ENCODE measurements at places on chromosomes 12 and 14.

- peak; percentile 75 for ATAC-seq
Measured at GRCh38 chr14:47278233-47278842, 397.1 kb downstream of the MDGA2 start.

DNA sequence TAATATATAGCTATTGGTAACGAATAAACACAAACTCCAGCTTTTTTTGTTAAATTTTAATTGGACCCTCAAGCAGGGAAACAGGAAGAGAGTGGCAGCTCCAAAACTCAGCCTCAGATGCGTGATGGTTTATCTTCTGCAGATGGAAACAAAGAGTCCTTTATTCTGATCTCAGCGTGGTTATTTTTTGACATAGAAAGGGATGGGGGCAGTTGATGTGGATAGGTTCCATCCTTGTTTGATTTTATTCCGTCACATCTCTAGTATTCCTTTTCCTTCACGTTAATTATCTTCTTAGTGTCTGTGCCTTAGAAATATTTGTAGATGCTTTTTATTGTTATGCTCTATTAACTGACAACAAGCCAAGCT, 447.6 kb upstream of the SEL1L start:
- no peak for ATAC-seq

- no peak for ATAC-seq
Measured at GRCh38 chr12:80861641-80862378, 75.9 kb downstream of the LIN7A start.

GRCh38 chr12:2119266-2119665, 66.5 kb downstream of the CACNA1C start:
- no peak for ATAC-seq

GRCh38 chr12:63036974-63037335, 102.0 kb upstream of the PPM1H start:
- no peak for ATAC-seq

GRCh38 chr14:51516706-51517395, 134.9 kb upstream of the FRMD6 start:
- no peak for ATAC-seq

GRCh38 chr12:1064317-1064716, 73.3 kb downstream of the ERC1 start:
- ATAC-seq, result no peak

DNA sequence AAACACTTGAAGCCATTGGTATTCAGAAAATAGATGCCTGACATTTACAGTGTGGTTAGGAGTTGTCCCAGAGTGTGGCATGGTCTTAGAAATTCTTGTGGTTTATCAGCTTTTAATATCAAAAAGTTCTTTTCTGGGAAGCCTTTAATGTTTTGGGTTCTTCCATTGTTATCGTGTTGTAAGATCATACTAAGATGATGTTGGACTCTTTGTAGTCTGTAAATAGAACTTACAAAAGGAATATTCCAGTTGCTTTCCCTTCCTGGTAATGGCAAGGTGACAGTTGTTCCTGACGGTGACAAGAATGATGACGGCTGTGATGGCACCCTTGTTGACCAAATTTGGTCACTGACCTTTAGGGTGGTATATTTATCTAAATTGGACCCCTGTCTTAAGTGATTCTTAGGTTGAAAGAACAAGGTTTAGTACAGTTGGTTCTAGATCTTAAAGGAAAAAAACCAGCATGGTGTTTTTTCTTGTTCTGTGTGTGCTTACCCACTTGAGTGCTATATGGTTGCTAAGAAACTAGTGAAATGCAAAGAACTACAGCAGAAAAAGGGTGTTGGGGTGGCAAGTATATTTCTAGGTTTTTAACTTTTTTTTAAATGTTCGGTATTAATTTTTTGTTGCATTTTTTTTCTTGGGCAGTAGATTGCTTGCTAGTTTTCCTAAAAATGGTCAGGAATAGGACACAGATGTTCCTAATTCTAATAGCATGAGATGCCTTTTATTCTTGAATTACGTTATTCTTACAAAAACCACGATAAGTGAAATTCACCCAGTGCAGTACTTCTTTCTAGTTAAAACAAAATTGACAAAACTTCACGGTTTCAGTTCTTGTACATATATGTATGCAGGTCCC, 2.1 kb downstream of the ATP2A2 start:
- no peak for ATAC-seq

DNA sequence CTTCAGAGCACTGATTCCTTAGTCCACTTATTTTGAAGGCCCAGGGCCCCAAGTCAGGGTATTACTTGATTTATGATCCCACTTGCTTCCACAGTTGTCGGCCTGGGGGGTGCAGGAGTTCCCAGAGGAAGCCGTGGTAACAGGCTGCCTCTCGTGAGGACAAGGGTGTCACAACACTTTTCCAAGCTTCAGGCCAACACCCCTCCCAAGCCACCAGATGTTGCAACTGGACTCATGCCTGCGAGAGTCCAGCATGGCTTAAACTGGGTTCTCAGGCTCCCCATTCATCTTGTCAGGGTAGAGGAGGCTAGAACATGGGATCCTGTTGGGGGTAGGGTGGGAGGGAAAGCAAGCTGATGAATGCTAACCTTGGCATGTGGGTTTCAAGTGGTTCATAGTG, 56.1 kb downstream of the BMP4 start:
- ATAC-seq, result no peak

- no peak for ATAC-seq
Measured at GRCh38 chr14:67994531-67994930, 175.0 kb downstream of the RAD51B start.

GRCh38 chr12:119444462-119445044, 110.0 kb downstream of the CCDC60 start:
- ATAC-seq, result peak; percentile 73

- ATAC-seq, result no peak
Measured at GRCh38 chr14:63088865-63089264, 43.6 kb upstream of the KCNH5 start.

DNA sequence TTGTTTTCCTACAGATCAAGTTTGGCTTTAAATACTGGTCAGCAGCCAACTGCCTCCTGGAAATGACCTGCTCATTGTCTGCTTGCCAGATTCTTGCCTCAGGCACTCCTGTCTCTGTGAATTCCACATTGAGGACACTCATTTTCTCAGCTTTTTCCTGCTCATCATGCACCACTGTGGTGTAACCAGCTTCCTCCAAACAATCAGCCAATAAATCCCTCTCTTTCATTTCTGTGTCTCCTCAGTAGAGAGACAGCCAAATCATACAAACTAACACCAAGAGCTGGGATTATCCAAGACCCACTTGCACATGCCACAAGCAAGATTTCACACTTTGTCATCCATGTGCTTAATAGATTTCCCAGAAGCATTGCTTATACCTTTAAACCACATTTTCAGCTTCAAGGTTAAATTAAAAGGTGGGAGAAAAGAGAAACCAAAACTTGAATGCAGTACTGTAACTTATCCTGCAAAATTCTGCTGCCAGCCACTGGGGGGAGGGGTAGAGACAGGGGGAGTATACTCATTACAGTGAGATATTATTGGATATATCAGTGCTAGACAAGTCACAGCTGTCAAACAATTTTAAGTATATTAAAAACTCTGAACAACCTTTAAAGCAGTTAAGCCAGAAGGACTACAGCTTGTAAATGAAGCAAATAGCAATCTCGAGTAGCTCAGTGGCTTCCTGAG, 105.0 kb downstream of the PPP2R5E start:
- ATAC-seq, result peak; percentile 93

DNA sequence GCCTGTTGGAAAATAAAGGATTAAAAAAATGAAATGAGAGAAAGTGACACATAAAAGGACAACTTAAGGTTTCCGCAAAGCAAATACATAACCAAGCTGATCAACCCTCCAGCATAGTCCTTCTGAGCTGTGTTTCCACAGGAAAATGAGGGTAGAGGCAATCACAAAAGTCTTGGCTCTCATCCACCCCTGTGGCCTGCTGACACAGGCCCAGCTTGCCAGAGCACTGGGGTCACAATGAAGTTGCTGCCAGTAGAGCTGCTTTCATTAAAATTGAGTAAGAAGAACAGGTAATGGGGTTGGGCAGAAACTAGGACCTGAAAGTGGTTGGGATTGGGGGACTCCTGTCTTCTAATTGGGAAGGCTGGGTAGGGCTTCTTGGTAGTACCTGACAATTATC, 65.9 kb downstream of the RERG start:
- ATAC-seq, result no peak

DNA sequence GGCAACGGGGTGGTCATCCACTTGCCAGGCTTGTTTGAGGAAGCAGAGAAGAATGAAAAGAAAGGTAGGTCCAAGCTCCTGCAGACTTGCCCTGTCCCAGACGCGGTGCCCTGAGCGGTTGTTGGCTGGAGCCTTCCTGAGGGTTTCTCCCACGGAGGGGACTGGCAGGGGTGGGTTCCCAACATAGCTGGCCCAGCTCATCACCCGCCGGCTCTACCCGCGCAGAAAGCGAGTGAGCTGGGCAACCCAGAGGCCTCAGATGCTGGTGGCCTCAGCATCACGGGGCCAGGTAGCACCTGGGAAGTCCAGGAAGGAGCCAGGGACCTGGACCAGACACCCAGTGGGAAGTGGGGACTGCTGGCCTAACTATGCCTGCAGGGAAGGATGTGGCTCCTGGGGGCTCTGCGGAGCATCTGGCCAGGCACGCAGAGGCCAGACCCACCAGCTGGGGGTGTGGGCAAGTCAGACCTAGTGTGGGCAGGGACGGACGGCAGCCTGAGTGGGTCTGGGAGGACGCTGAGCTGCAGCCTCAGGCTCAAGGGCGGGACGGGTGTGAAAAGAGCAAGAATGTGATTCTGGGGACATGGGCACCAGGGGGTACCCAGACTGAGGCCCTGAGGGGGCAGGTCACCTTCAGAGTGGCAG, 14.4 kb upstream of the SIVA1 start:
- ATAC-seq, result no peak

- no peak for ATAC-seq
Measured at GRCh38 chr12:125038976-125039625, 26.1 kb upstream of the AACS start.

DNA sequence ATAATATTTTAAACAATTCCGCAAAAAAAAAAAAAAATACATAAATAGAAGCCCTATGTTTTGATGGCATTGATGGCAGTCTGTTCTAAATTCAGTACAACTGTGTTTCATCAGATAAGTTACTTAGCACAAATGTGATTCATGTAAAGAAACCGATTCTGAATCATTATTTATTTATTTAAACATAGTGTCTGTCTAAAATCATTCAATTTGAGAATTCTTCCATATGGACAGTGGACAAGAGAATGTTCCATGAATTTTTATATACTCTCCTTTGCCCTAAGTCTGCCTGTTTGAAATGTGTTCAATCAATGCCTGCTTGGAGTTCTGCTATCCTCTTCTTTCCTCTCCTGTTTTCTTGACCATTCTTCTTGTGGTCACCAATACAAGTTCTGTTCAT, 126.5 kb downstream of the PDE3A start:
- peak; percentile 63 for ATAC-seq

DNA sequence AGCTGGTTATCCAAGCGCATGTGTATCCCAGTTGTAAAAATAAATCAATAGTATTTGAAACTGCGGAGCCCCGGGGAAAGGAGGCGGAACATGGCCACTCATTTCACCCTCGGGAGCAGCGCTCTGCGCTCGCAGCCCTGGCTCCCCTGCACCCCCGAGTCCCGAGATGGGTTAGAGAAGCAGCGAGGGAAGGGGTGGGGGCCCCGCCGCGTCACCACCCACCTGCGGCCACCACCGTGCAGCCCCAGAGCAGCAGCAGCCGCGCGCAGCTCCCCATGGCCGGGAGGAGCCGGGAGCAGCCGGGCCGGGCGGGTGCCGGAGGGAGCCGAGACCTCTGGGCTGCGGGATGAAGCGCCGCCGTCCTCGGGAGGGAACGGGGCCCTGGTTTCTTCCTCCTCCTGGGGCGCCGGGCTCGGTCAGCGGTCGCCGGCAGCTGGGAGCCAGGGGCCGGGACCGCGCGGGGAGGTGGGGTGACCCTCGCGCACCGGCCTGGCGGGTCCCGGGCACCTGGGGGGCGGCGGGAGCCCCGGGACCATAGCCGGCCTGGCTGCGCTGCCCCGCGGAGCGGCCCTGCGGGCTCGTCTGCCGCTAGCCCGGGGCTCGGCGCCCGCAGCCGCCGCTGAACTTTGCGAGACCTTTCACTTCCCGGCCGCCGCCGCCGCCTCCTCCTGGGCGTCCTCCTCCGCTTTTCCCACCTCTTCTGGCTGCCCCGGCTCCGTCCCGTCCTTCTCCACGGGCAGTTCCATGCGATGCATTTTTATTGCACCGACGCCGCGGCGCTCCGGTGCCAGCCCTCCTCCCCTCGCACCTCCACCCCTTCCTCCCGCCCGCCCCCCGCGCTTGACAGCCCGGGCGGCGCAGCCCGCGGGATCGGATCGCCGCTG, at the start of gene NTN4:
TSS of gene NTN4 (minus strand) at position 732 of the 884 bp plus-strand sequence. CDS start at position 277, 455 bp downstream.
- peak; percentile 71 for ATAC-seq

DNA sequence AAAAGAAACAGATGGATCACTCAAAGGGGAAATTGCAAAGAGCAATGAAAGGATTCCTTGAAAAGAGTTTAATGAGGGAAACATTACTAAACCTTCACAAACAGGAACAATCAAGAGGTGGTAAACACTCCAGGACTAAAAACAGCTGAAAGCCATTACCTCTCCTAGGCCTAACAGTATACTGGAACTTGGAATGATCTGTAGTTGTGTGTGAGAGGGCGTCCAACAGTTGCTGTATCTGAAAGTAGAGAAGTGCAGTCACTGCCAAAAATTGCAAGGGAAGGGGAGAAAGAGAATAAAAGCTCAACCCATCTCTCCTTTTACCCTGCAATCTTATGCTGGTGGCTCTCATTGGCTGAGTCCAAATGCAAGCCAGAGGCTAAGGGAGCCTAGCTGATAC, 17.0 kb upstream of the MIS18BP1 start:
- no peak for ATAC-seq

DNA sequence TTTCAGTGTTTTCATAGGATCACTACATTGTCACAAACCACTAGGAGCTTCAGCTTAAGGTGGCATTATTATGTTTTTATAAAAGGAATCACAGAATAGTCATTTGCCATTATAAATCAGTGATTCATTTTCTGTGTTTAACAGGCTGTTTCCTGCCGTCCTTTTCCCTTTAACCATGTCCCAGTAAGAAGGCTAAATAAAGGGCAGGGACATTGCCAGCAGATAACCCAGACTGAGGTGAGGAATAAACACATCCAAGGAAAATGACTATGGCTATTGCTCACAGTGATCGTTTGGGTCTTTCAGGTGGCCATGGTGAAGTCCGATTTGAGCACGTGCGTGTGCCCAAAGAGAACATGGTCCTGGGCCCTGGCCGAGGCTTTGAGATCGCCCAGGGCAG, 17.9 kb upstream of the ALDH2 start:
- no peak for ATAC-seq

DNA sequence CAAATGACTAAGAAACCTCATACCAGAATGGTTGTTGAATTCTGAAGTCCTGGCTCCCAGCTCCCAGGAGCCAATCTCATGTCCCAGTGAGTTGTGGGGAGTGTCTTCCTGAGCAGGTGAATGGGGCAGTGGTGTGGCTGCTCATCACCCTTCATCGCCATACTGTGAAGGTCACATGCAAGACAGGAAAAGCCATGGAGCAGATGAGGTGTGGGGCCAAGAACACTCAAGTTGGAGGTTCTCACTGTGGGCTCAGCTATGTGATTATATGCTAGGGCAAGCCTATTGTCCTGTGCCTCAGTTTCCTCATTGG, 16.6 kb upstream of the TSPAN11 start:
- no peak for ATAC-seq
